ENCODE measurements at places on chromosomes 7 and 10.

- no peak for DNase-seq
Measured at GRCh38 chr10:64859911-64860310, 1338.7 kb downstream of the REEP3 start.

DNA sequence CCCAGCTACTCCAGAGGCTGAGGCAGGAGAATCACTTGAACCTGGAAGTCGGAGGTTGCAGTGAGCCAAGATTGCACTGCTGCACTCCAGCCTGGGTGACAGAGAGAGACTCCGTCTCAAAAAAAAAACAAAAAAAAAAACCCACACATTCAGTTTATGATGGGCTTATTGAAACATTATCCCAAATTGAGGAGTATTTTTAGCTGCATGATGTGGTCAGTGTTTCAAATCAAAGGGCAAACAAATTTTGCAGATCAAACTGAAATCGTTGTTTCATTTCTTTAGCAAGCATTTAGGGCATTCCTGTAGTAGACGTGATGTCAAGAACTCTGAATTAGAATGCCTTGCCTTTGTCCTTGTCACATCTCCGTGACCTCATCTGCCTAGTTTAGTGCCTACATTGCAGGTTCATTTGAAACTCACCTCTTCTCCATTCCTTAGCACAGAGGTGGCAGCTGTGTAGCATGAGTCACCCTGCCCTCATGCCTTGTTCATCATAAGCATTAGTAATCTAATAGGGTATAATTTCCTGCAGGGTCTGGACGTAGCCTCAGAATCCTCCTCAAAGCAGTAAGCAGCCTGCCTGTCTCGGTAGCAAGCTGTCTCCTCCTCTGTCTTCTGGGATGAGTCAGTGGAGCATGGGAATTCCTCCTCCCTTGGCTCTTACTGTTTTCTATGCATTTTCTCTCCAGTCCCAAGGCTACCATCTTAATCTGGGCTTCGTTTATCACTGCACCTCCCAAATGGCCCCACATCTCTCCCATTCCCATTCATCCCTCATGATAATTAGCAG, 73.8 kb downstream of the CUL1 start:
- no peak for DNase-seq

DNA sequence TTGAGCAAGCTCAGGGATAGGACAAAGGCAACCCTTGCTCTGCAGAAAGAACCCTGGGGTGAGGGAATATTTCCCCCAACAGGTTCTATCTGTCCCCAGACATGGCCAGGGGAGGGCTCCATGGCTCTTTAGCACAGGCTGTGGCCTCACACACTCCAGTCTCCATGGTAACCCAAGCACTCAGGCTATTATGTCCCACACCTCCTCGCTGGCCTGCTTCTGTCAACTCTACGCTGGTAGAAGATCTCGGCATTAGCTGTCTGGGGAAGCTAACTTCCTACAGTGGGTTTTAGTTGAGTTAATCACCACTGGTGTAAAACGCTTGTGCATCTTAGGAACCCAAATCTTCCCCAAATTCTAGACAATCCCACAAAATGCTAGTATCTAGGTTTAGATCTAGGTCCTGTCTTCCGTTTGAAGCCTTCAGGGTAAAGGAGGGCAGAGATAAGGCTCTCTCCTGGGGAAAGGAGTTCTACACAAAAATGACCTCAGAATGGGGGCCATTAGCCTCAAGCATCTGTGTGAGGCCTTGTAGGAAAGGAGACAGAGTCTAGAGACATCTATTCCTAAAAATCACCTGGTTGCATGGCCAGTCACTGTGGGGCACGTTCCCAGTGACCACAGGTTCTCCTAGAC, 36.7 kb upstream of the SLIT1 start:
- no peak for DNase-seq

GRCh38 chr7:31419505-31420055, 79.1 kb upstream of the NEUROD6 start:
- DNase-seq, result no peak

GRCh38 chr10:82742478-82742877, 867.5 kb downstream of the NRG3 start:
- no peak for DNase-seq

- DNase-seq, result no peak
Measured at GRCh38 chr10:58775960-58776567, 263.4 kb downstream of the BICC1 start.

DNA sequence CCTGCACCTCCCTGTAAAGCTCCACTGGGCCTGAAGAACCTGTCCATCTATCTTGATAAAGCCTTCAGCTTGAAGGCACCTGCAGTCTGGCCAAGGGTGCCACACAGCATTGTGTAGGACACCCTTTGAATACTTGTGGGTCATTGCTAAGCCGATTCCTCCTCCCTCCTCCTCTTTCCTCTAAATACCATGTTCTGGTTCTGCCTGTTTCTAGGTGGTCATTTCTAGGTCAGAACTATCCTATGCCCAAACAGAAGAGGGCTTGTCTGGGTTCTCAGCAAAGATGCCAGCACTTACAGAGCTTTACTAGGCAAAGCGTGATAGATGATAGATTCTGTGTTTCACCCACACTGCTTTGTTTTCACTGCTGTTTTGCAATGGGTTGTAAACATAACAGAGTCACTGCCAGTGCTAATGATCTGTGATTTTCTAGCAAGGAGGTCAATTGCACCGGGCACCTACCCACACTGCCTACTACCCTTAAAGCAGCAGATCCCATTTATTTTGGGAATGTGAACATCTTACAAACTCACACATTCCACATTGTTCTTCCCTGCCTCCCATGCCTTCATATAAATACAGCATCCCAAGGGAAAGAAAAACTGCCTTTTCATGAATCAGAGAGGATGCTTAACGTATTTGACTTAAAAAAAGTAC, 279.1 kb upstream of the PITRM1 start:
- DNase-seq, result no peak

DNA sequence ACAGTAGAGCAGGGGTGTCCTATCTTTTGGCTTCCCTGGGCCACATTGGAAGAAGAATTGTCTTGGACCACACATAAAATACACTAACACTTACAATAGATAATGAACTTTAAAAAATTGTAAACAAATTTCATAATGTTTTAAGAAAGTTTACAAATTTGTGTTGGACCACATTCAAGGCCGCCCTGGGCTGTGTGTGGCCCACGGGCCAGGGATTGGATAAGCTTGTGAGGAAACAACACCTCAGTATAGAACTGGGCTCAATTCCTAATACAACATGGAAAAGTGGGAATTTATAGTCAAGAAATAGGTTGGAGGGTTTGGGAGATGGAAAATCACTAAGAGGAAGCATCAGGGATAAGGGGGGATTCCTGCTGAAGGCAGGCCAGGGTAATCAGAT, 17.7 kb downstream of the ZNF277 start:
- no peak for DNase-seq

DNA sequence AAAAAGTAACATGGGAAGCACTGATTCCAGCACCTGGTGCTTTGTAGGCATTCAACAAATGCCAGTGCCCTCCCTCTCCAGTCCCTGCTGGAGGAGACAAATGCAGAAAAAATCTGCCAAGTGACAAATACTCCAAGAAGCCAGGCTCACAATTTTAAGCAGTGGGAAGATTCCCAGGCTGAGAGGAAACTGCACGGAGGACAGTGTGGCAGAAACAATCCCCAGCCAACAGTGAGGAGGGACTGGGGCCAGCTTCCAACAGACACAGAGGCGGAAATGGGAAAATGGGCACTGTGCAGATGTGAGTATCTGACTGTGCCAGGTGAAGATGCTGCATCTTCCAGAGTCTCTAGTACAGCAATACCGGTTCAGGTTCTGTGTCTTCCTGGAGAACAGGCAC, 106.3 kb downstream of the SLIT1 start:
- no peak for DNase-seq

DNA sequence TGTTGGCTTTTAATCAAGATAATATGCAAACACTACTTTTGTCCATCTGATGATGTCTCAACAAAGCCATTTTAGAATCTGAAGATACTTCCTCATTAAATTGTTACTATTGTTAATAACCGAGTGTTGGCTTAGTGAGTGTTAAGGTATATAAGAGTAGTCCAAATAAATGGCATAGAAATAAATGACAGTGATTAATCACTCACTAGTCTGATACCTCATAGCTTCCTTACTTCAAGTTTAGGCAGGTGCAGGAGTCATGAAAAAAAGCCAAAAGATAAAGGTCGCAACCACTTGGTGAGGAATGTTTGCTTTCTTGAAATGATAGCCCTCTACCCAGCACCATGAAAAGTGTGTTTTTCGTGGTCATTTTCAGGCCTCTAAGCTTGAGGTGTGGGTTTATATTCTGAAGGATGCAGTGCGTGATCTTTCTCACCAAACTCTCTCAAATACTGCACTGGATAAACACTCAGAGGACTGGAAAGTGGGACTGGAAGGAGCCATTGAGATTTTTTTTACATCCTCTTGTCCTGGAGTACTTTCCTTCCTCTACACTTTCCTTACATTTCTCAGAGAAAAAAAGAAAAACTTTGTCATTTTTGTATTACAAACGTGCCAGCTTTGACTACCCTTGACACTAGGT, 138.1 kb downstream of the KIAA1217 start:
- no peak for DNase-seq

DNA sequence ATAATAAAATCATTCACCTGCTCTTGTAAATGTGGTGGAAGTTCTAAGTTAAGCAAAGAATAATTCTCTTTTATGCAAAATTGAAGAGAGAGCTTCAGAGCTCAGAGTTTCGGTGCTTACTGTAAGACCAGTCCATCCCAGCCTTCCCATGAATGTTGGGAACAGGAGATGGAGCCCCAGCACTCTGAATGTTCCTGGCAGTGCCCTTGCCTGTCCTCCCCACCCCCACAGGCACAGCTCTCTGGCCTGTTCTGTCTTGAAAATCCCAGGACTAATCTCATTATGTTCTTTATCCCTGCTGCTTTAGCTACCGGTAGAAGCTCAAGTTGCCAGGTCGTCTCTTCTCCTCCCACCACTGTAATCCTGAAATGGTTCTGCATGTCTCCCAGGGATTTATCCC, 29.1 kb upstream of the LHFPL3 start:
- DNase-seq, result no peak

DNA sequence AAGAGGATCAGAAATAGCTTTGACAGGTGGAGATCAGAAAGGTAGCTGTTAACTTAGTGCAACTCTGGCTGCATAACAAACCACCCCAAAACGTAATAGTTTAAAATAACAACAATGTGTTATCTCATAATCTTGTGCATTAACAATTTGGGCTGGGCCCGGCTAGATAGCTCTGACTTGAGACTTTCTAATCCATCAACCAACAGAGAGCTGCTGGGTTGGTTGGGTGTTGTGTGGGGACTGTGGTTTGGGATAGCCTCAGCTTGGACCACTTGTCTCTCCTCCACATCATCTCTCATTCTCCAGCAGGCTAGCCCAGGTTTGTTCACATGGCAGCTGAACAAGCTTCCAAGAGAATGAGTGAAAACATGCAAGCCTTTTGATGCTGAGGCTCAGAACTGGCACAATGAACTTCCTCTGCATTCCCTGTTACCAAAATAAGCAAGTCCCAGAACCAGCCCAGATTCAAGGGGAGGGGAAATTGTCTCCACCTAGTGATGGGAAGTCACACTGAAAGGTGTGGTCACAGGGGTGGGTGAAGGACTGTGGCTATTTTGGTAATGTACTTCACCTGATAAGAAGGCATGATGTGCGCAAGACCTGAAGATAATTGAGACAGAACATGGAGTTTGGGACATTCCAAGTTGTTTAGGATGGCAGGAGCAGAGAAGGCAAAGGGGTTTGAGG, 20.4 kb upstream of the ASAH2 start:
- DNase-seq, result no peak

- DNase-seq, result no peak
Measured at GRCh38 chr7:107130487-107131220, 38.1 kb upstream of the HBP1 start.

GRCh38 chr7:149729586-149729982, 43.8 kb downstream of the ZNF467 start:
- no peak for DNase-seq

GRCh38 chr10:18397906-18398305, 253.5 kb downstream of the NSUN6 start:
- no peak for DNase-seq

DNA sequence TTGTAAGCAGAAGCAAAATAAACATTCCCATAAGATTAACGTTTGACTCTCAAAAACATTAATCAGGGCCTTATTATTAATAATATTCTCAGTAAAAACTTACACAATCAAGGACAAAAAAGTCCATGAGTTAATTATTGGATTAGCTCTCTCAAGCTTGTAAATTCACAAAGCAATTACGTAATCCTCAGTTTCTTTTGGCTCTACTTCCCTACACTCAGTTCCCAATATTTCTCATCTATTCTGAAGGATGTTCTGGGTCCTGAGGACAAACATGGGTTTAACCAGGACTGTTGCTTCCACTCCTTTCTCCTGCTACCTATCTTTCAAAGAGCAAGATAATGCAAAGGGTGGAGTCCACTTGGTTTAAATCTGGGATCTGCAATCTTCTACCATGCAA, 15.1 kb downstream of the FBXL13 start:
- DNase-seq, result no peak

Measured in LNCaP clone FGC (cell line).